ENCODE measurements at places on chromosomes 11 and 22.

DNA sequence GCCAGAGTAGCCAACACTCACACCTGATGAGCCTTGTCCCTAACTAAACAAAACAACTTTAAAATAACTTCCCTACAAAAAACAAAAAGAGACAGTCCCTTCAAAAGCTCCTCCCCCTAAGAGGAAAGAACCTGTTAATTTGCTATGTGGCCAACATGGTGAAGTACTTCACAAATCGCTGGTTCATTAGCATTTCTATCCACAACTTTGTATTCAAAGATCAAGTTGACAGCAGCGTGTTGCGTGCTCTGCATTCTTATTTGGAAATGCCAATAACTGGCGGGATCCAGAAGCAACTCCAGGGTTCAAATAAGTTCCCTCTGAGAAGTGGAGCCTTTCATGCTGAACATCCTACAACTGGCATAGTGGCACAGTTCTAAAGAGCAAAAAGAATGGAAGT is 48.6 kb downstream of the CADM1 start:
- no peak for DNase-seq

DNA sequence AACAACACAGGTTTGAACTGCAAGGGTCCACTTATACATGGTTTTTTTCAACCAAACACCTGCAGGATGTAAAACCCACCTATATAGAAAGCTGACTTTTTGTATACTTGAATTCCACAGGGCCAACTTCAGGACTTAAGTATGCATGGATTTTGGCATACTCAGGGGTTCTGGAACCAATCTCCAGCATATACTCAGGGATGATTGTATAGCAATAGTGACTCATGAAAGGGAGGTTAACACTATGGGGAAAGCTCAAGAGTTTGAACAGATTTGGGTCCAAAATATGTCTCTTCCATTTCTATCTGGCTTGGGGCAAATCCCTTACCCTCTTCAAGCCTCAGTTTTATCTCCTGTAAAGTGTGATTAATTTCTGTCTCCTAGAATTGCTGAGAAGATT is 94.9 kb downstream of the MICAL2 start:
- no peak for DNase-seq

DNA sequence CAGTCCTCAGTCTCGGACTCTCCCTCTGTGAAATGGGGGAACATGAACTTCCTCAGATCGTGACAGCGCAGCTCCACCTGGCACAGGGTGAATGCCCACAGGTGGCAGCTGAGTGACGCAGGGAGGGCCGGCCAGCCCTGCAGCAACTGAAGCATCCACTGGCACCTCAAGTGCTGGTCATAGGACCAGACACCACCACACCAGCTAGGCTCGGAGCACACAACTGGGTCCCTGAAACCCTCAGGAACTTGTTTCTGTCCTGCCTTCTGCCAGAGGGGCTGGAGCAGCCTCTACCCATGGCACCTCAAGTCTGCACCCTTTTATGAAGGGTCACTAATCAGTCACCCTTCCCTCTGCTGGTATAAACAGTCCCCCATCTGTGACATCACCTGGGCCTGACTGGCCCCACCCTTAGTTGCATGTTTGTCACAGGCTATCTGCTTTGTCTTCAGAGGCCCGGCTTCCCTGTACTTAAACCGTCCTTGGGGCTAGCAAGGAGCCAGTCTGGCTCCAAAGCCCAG is 7.4 kb upstream of the CDC42BPG start:
- peak; percentile 28 for DNase-seq

- DNase-seq = no peak
Measured at GRCh38 chr11:64736654-64737053, 7.3 kb downstream of the RASGRP2 start.

- no peak for DNase-seq
Measured at GRCh38 chr11:32131321-32131720, 40.4 kb downstream of the RCN1 start.

DNA sequence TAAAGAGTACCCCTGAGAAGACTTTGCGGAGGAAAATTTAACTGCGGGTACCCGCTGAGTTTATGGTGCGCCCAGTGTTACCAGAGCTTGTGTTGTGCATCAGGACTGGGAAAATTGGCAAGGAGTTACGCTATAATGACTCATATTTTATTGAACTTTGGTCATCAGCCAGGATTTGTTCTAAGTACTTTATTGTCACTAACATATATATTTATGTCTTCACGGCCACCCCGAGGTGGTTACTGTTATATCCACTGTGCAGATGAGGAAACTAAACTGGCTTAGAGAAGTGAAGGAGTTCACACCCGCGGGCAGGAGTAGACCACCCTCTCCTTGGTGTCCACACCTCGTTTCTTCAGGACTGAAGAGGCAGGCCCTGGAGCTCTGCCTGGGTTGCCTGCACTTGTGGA is 667 bp downstream of the ACCS start:
- no peak for DNase-seq

GRCh38 chr11:47916361-47916841 is 64.0 kb upstream of the PTPRJ start:
- DNase-seq = no peak

DNA sequence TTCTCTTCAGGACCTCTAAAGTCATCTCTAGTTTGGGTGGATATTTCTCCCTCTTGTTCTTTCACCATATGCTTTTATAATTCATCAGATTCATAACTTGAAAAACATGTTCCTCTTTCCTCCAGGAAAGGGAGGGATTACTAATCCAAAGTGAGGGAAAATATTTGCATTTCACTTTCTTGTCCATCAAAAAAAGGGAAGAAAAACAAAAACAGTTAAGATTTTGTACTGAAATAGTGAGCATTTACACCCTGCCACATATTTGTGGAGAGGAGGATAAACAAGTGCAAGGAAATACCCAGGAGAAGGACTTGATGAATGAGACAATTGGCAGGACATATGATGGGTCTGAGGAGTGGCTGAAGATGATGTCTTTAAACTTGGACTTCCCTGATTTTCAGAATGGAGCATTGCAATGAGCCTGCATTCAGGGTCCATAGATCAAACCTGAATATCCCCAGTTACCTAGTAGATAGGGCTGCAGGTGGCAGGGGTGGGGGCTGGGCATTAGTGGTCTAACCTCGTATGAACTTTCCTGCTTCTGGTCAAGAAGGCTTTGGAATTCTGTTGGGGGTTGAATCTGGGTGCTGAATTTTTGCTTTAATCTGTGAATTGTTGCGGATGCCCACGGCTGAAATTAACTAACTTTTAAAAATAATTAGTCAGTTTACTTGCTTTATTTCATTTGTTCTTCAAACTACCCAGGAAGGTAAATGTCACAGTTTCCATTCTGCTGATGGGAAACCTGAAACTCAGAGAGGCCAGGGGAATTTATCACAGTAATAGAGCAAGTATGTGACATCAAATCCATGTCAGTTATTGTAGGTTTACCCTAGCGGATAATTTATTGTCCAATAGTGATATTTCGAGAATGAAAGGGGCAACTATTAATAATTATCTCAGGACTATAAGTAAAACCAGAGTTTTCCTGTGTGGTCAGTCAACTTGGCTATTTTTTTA is 36.9 kb upstream of the TMEM123 start:
- DNase-seq = no peak

DNA sequence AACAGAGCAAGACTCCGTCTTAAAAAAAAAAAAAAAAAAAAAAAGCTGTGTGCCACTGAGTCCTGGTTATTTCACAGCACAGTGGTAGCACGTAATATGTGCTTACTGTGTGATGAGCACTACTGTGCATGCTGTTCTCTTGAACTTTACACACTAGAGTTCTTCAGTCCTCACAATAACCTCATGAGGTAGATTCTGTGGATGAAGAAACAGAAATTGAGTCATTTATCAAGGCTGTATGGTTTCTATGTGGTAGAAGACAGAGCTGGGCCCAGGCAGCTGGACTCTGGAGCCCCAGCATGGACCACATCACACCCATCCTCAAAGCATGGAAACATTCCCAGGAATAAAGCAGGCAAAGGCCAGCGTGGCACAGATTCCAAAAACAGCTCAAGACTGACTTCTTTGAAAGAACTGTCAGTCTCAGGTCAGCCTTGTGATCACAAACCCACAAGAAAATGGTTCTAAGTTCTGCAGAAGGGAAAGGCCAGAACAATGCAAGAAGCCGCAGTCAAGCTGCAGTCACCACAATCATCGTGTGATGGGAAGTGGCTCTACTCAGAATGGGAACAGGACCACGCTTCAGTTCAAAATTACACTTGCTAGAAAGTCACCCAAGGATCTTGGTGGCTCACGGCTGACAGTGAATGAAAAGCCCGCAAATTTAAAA is 49.5 kb downstream of the MICAL3 start:
- DNase-seq = no peak

- no peak for DNase-seq
Measured at GRCh38 chr11:43937434-43938411, 4.7 kb upstream of the C11orf96 start.

DNA sequence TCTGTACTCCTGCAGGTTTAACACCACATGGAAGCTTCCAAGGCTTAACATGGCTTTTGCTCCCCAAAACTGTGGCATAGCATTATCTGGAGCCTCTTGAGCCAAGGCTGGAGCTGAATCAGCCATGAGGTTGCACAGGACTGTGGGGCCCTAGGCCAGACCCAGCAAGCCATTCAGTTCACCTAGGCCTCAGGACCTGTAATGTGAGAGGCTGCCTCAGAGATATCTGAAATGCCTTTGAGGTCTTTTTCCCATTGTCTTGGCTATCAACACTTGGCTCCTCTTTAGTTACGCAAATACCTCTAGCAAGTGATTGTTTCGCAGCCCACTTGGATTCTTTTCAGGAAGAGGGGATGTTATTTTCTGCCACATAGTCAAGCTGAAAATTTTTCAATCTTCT is 72.0 kb downstream of the VPREB1 start:
- no peak for DNase-seq

GRCh38 chr11:66846671-66847091 is 3.4 kb downstream of the RCE1 start:
- DNase-seq = no peak

- DNase-seq = no peak
Measured at GRCh38 chr11:79088967-79089366, 351.9 kb downstream of the TENM4 start.

DNA sequence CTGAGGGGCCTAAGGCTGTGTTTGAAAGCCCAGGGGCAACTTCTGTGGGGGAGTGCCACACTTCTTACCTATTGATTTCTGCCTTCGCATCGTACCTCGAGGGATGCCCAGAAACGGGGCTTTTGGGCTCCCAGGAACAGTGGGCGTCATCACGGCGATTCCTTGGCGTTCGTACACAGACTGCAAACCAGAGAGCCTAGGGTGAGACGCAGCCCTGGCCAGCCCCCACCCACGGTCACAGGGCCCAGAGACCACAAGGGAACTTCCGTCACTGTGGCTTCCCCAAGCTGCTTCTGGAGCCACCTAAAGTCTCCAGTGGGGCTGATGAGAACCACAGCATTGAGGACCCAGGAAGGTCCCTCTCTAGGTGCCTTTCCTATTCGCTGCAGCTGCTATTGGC is 91.9 kb downstream of the CTTN start:
- no peak for DNase-seq

DNA sequence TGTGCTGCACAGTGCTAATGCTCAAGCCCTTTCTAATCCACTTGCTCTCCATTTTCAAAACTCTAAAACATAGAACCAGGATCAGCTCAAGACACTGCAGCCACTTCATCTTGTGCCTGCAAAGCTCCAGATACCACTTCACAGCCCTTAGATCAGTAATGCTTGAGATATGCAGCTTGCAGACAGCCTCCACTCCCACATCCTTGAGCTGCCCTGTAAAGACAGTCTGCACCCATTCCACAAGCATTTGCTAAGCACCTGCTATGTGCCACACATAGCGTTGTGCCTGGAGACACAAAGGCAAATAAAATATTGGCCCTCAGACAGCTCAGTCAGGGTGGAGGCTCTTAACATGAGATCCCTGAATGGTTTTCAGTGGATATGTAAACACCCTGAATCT is 192.5 kb upstream of the SNX19 start:
- DNase-seq = no peak

DNA sequence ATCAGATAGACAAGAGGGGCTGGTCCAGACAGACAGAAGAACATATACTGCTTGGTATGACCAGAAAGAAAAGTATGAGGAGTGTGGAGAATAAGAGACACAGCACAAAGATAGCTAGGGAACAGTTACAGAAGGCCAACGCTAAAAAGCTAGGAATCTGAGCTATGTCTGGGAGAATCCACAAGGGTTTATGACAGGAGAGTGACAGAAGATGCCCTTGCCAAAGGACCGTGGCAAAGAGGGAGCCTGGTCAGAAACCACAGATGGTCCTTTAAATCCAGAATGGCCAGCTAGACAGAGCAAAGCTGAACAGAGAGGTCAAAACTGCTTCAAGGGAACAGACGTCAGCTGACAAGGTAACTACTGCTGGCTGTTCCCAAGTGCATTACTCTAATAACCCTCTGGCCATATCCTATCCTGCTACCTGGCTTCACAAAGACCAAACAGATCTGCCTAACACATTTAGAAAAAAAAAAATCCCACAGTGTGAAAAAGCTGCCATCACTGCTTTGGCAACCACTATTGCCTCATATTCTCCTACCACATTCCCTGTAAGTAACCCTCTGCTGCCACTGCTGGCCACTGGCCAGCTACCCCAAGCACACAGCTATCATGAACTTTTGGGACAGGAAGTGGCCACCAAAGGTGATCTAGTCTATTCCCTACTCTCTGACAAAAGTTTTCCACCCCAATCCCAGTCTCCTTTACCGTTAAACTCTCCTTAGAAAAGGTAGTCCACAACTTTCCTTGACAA is 7.3 kb downstream of the SERGEF start:
- DNase-seq = no peak

DNA sequence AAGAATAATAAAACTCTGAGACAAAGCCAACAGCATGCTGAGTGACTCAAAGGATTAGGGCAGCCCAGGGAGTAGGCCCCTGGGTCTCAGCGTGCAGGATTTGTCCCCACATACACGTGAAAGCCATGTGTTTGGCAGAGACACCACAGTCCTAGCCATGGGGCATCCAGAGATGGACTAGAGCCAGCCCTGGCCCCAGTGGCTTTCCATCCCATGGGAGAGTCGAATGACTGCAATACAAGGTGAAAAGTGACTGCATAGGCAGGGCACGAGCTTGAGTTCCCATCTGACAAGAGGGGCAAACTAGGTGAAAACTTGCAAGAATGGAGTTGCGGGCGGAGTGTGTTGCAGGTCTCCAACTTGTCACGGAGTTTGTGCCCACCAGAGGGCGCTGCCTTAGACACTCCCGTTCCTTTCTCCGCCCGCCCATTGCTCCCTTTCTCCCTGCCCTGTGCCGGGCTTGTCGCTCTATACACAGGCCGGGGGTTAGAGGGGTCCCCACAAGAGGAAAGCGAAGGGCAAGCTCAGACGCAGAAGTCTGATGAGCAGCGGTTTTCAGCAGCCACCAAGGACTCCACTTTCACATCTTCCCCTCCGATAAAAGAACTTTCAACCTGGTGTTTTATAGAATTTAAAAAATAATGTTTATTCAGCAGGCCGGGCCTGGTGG is 24.2 kb downstream of the TSKU start:
- peak; percentile 7 for DNase-seq

- DNase-seq = no peak
Measured at GRCh38 chr11:64241491-64242374, 838 bp downstream of the FKBP2 start.

- no peak for DNase-seq
Measured at GRCh38 chr11:30147293-30147692, 83.5 kb upstream of the FSHB start.

DNA sequence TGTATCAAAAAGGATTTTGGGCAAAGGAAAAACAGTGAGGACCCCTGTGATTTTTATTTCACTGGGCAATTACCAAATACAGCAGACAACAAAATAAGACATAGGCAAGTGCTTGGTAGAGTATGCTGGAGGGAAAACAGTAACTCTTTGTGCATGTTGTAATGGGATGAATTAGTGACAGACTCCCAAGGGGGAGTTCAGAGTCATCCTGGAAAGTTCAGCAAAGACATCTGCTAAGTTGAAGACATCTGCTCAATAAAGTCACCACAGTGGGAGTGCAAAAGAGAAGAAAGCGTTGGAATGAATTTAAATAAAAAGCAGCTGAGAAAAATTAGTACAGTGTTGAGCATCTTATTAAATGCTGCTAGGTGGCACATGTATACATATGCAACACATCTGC is 378.8 kb upstream of the ISX start:
- DNase-seq = no peak
